PC-3 (cell line): ENCODE measurements at places on chromosomes 1 and 21. TPM values are rescaled to one million over a fixed set of nuclear protein-coding genes. Genes with fewer than 3 reads are reported as not detected.

Gene KCNK1
- 31.1 and 34.7 TPM in 2 replicates for total RNA-seq

Gene PROK1
- total RNA-seq: not detected in 2 replicates

Gene RIMKLA
- 3.5 and 4.5 TPM in 2 replicates for total RNA-seq

Gene OR2M3
- not detected in 2 replicates for total RNA-seq

Gene HTR1D
- 1.3 TPM in 2 replicates for total RNA-seq

Gene LCE2B
- total RNA-seq: not detected in 2 replicates

Gene HTR6
- total RNA-seq: not detected in 2 replicates

Gene LYPD8
- total RNA-seq: not detected in 2 replicates

Gene KLHDC9
- 3.2 and 3.3 TPM in 2 replicates for total RNA-seq

GRCh38 chr1:53891678-53892077, 2.1 kb upstream of the YIPF1 start:
- H3K27ac ChIP-seq: no peak overlapping the region
- peaks cover 21% of the 10 kb centered on the region for H3K4me1 ChIP-seq
- H3K36me3 ChIP-seq: no peaks in the 10 kb centered on the region

- no peak overlapping the region for H3K4me3 ChIP-seq
- DNase-seq: no peak
- no peaks in the 10 kb centered on the region for H3K4me1 ChIP-seq
- H3K36me3 ChIP-seq: no peaks in the 10 kb centered on the region
- no peak overlapping the region for H3K27ac ChIP-seq
Observed at GRCh38 chr1:82445132-82445531, 644.4 kb downstream of the ADGRL2 start.

DNA sequence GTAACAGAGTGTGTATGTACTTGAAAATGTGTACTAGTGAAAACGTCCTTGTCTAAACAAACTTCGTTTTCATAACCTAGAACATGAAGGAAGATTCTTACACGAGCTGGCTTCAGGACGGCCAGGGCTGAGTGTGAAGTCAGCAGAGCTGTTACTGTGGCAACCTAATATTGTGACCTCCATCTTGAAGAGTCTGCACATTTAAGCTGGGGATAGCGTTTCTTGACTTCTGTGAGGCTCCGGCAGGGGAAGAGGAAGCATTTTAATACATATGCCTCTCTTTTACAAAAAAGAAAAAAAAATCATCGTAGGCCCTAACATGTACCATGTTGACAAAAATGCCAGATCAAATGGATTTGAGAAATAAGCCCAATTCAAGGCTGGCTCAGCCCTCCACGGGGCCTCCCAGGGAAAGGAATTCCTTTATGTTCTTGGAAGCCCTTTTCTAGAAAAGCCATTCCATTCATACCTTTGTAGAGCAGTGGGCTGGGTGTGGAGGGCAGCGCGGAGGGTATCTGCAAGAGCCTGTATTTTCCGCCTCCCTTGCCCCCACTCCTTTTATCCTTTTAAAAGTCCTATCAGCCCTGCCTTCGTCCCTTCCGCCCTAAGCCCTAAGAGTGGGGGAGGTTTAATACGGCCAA, 51.1 kb downstream of the SIM2 start:
- H3K27ac ChIP-seq: no peak overlapping the region
- H3K4me1 ChIP-seq: peaks cover 10% of the 10 kb centered on the region; the same call in 1 of the 2 replicates
- no peak overlapping the region for H3K4me3 ChIP-seq
- peaks cover 35% of the 10 kb centered on the region for H3K36me3 ChIP-seq
- no peak for DNase-seq
- H3K27me3 ChIP-seq: no peaks in the 10 kb centered on the region

GRCh38 chr1:92951141-92951582, 10.1 kb downstream of the DIPK1A start:
- no peak overlapping the region for H3K4me3 ChIP-seq
- peaks cover 18% of the 10 kb centered on the region for H3K4me1 ChIP-seq
- H3K27me3 ChIP-seq: no peaks in the 10 kb centered on the region
- H3K27ac ChIP-seq: peak overlapping the region; percentile 59

DNA sequence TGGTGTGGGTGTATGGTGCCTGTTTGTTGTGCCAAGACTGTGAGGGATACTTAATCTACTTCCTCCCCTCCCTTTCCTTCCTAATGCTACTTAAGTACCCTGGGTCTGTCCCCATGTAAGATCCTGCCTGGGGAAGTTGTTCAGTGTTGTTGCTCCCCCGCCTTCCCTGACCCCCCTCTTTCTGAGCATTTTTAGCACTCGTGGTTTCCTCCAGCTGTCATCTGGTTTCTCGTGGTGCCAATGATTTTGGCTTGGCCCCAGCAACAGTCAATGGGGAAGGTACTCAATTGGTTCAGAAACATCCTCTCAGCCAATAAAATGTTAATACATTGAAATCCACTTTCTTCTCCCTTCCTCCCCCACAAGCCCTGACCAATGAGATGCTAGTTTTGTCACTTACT, 8.0 kb upstream of the B4GALT3 start:
- H3K4me3 ChIP-seq: no peak overlapping the region
- H3K27ac ChIP-seq: no peak overlapping the region
- H3K27me3 ChIP-seq: no peaks in the 10 kb centered on the region

DNA sequence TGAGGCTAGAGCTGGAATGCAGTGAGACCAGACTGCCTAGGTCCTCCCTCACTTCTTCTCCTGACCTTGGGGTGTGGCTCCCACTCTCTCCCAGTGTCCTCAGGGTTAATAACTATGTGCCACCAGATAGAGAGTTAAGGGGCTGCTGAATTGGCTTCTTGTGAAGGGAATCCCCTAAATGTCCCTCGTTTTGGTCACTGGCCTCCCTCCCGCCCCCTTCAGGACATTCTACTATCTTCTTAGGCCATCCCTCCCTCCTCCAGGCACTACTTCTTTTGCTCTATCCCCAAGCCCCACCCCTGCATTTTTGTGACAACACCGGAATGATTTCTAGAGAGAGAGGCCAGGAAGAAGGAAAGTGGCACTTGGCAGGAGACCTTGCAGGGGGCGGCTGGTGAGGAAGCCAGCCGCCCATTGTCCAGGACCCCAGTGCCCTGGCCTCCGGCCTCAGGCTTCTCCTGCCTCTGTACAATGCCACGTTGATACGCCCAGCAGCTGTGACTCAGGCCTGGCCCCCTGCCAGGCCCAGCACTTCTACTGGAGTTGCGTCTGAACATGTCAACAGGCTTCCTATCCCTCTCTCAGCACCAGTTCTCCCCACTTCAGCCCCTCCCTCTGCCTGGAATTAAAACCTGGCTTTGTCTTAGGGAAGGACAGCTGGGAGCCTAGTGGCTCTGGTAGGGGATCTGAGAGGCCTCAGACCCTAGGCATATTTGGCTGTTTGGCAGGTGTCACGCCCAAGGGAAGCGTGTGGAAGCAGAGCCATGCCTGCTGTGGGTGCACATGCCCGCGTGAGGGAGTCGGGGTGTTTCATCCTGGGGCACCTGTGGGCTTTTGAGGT, 9.1 kb downstream of the LMNA start:
- peak; percentile 99 for DNase-seq
- H3K27me3 ChIP-seq: no peaks in the 10 kb centered on the region
- peaks cover 34% of the 10 kb centered on the region for H3K36me3 ChIP-seq
- H3K4me3 ChIP-seq: peak overlapping the region; percentile 54
- peaks cover 92% of the 10 kb centered on the region for H3K4me1 ChIP-seq

- no peaks in the 10 kb centered on the region for H3K27me3 ChIP-seq
- DNase-seq: no peak
- peaks cover 74% of the 10 kb centered on the region for H3K36me3 ChIP-seq
- no peak overlapping the region for H3K27ac ChIP-seq
Observed at GRCh38 chr1:207331354-207332313, 10.2 kb downstream of the CD55 start.

GRCh38 chr21:35399002-35399530, 350.0 kb upstream of the RUNX1 start:
- no peak for DNase-seq
- H3K27me3 ChIP-seq: no peaks in the 10 kb centered on the region
- no peaks in the 10 kb centered on the region for H3K36me3 ChIP-seq
- no peak overlapping the region for H3K27ac ChIP-seq
- no peak overlapping the region for H3K4me3 ChIP-seq
- peaks cover 46% of the 10 kb centered on the region for H3K4me1 ChIP-seq

DNA sequence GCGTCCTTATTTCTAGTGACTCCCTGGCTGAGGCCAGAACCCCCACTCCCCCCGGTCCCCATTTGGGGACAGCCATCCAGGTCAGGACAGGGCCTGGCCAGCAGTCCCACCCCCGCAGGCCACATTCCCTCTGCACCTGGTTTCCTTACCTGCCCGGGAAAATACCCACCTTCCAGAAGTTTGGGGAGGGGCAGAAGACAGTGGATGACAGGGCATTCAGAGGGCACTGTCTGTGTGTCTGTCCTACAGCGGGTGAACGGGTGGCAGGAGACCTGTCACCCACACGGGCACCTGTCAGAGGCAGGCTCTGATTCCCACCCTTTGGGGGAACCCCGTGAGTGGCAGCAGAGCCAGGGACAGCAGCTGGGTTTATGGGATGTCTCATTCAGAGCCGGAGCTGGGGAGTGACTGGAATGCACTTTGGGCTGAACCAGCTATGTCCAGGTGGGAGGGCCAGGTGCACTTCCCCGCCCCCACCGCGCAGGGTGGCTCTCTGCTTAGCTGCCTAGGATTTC, 2.0 kb downstream of the ARHGEF16 start:
- H3K27me3 ChIP-seq: no peaks in the 10 kb centered on the region
- H3K36me3 ChIP-seq: no peaks in the 10 kb centered on the region
- no peak overlapping the region for H3K4me3 ChIP-seq
- DNase-seq: no peak
- peaks cover 37% of the 10 kb centered on the region for H3K4me1 ChIP-seq
- no peak overlapping the region for H3K27ac ChIP-seq

- peak overlapping the region; percentile 98 for H3K4me3 ChIP-seq
Observed at GRCh38 chr1:119713749-119714456, 2.2 kb downstream of the PHGDH start.

GRCh38 chr1:225467193-225468020, 39.6 kb upstream of the LBR start:
- H3K27ac ChIP-seq: no peak overlapping the region
- no peaks in the 10 kb centered on the region for H3K36me3 ChIP-seq
- H3K4me3 ChIP-seq: no peak overlapping the region
- peaks cover 36% of the 10 kb centered on the region for H3K4me1 ChIP-seq

DNA sequence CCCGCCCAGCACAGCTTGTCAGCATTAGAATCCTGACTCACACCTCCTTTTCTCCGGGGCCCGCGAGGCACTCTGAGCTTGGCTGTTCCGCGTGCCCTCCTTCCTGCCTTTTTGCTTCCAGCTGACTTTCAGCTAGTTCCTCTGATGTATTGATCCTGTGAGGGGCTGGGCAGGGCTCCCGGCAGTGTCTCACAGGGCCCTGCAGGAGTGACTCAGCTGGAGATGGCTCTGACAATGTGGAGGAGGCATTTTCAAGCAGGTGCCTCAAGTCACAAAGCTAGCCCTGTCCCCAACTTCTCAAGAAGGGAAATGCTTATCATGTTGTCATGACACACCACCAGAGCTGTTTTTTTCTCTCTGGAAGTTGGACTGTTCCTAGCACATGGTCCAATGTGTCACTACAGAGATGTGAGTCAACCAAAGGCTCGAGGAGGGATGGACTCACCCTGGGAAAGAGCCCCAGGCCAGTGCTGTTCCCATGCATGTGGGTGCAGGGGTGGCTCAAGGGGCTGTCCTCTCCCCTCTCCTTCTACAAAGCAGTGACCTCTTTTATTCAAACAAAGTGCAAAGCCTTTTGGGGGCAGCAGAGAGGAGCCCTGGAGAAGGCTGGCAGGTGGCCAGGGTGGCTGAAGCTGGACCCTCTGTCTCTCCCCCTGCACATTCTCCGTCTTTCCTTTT, 30.6 kb downstream of the SYT6 start:
- peak; percentile 76 for DNase-seq
- H3K27me3 ChIP-seq: no peaks in the 10 kb centered on the region
- no peak overlapping the region for H3K4me3 ChIP-seq
- peaks cover 16% of the 10 kb centered on the region for H3K4me1 ChIP-seq
- H3K27ac ChIP-seq: peak overlapping the region; percentile 60

DNA sequence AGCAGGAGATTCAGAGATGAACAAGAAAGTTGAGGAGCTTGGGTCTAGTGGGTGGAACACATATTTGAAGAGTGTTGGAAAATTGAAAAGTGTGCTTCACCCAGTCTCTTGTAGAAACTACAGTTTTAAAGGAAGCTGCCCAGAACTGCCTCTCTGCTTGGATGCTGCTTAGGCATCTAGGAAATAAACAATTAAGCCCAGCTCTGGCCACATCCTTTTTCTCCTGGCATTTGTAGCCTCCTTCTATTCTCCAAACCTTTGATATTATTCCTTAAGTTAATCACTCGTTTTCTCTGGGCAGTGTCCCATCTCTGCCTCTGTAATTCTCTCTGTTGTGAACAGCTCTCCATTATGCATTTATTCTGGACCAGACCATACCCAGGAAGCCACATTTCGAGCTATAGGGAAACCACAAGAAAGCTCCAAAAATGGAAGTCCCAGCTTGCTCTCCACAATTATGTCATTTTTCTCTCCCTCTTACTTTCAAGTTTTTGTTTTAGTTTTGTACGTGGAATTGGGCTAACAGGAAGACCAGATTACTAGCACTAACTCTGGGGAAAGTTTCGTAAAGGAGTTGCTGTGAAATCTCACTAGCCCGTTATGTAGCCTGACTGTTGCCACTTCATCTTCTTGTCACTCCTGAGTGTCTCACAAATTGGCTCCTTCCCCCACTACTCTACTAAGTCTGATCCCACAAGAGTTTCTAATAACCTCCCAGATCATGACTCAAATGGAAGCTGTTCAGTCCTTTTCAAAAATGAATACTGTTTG, 102.2 kb downstream of the NTMT2 start:
- no peak overlapping the region for H3K27ac ChIP-seq
- H3K4me3 ChIP-seq: no peak overlapping the region
- no peaks in the 10 kb centered on the region for H3K36me3 ChIP-seq
- H3K27me3 ChIP-seq: no peaks in the 10 kb centered on the region
- DNase-seq: no peak
- no peaks in the 10 kb centered on the region for H3K4me1 ChIP-seq

- DNase-seq: no peak
- H3K27me3 ChIP-seq: peaks cover 14% of the 10 kb centered on the region
- H3K4me1 ChIP-seq: no peaks in the 10 kb centered on the region
- no peaks in the 10 kb centered on the region for H3K36me3 ChIP-seq
- H3K27ac ChIP-seq: no peak overlapping the region
Observed at GRCh38 chr1:18114726-18115410, 7.3 kb downstream of the IGSF21 start.

DNA sequence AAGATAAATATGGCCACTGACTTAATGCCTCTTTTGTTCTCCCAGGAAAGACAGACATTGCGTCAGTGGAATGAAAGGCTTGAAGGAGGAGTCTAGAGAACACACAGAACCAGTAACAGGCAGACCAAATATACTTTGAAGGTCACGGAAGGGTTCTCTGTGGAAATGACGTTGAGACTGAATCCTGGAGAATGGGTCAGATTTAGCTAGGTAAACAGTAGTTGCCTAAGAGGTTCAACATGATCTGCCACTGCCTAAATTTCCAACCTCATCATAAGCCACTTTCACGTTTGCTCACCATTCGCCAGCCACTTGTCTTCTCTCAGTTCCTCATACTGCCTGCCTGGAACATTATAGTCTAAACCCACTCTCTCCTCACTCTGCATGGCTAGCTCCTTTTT, 20.5 kb downstream of the PLA2G4A start:
- no peak for DNase-seq
- H3K36me3 ChIP-seq: no peaks in the 10 kb centered on the region
- H3K4me3 ChIP-seq: no peak overlapping the region
- H3K4me1 ChIP-seq: peaks cover 8% of the 10 kb centered on the region; the same call in 1 of the 2 replicates
- no peaks in the 10 kb centered on the region for H3K27me3 ChIP-seq
- H3K27ac ChIP-seq: no peak overlapping the region
